Activated CD4-positive, alpha-beta T cell treated with anti-CD3 and anti-CD28 coated beads, Interleukin-2, amount 50 U/mL, for 24 hours (primary cell): ENCODE measurements at places on chromosomes 11 and 22.

DNA sequence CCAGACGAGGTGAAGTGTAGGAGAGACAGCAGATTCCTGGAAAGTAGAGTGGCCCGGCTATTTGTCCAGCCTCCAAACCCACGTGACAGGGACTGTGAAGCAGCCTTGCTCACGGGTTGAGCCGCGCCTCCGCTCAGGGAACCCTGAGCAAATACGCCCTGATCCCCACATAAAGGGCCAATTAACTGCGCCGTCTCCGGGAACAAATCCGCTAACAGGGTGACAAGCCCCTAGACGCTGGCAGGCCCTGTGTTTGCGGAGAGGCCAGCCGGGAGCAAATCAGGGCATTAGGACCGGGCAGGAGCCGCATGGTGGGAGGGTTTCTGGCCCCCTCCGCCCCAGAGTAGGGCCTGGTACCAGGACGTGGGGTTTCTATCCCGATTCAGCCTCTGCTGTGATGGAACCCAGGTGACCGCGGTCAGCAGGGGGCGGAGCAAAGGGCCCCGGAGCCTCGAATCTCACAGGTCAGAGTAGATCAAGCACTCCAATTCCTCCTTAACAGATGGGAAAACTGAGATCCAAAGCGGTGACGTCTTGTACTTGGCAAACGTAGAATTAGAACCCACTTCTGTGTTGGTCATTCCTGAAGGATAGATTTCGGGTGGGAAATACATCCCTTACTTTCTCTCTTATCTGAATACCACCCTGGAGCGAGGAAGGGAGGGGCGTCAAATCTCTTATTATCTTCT, 2.0 kb upstream of the ROBO3 start:
- no peak for DNase-seq

GRCh38 chr11:62401356-62401755, 17.5 kb upstream of the SCGB1A1 start:
- no peak for DNase-seq

DNA sequence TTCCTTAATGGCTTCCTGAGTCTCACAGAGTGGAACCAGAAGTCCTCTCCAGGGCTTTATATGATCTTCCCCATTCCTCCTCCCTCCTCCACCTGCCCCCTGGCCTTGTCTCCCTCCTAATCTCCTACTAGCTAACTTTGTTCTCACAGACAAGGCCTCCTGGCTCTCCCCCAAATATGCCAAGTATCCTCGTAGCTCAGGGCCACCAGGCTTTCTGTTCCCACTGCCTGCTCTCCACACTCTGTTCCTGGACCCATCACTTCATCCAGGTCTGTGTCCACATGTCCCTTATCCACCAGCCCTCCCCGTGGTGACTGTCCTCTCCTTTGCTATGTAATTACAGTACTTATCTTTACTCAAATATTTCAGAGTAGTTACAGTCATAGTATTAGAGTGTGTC, 23.2 kb upstream of the LMO1 start:
- no peak for DNase-seq

DNA sequence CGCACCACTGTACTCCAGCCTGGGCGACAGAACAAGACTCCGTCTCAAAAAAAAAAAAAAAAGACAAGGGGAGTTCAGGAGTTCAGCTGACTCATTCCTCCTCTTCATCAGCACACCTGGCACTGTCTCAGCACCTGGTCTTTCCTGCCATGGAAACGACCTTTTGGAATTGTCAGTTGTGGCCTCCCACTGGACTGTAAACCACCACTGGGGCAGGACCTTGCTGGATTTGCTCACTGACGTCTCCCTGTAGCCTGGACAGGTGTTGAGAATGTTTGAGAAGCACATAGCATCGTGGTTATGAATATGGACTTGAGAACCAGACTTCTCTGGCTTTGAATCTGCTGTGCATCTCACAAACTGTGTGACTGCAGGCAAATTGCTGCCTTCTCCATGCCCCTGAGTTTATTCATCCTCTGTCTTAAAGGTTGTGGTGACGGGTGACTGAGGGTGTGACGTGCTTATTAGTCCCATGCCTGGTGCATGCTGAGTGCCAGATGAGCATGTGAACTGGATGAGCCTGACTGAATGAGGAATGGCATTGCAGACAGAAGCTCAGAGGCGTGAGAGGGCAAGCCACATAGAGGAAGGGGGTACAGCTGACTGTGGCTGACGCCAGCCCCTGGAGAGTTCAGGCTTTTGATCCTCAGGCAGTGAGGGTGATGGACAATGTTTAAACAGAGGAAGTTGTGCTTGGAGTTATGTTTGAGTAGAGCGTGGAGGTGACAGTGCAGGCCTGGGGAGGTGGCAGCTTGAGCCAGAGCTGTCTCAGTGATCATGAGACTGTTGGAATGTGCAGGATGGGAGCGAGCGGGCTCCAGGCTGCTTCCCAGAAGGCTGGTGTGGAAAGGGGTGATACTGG, 12.7 kb downstream of the TOM1 start:
- no peak for DNase-seq

- no peak for DNase-seq
Measured at GRCh38 chr22:24420072-24420976, 7.1 kb upstream of the ADORA2A start.

GRCh38 chr22:47566491-47566890, 804.0 kb downstream of the TBC1D22A start:
- no peak for DNase-seq

GRCh38 chr11:75602951-75603350, 40.9 kb downstream of the SERPINH1 start:
- DNase-seq, result no peak
